ENCODE measurements at places on chromosomes 16 and 17. TPM values are rescaled to one million over a fixed set of nuclear protein-coding genes. Genes with fewer than 3 reads are reported as not detected.

DNA sequence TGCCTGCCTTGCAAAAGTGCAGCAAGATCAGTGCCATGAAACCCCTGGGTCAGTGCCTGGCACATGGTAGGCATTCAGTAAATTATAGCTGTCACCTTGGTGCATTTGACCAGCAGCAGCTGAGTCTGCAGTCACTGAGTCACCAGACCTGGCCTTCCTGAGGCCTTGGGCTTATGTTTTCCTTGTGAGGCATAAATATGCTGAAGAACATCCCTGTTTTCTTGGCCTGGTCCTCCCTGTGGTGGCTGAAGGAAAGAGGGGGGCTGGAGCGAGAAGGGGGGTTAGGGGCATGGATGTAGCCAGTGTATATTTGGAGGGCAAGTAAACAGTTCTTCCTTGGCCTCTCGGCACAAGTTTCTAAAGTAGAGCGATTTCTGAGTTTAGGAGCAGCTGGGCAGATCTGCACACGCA lies 26.5 kb downstream of the EPN2 start:
- DNase-seq: no peak

DNA sequence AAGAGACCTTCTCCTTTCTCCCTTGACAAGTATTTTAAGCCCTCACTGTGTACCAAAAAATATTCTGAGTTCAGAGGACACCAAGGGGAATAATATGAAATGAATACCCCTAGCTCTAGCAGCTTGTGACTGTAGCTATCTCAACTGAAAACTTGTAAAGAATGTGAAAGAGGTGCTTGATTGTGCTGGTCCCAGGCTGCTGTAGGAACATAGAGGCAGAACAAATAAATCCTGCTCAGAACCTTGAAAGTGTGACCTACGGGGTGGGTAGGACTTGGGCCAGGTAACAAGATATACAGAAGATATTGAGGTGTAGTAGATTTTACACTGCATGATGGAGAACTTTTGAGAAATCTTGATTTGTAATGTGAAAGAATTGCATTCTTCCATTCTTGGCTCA lies 606.8 kb downstream of the TOX3 start:
- no peak for DNase-seq

GRCh38 chr17:42221886-42222745 lies 27.8 kb upstream of the GHDC start:
- DNase-seq: no peak

- DNase-seq: peak; percentile 52
Measured at GRCh38 chr17:42329025-42329976, 41.0 kb downstream of the STAT5A start.

DNA sequence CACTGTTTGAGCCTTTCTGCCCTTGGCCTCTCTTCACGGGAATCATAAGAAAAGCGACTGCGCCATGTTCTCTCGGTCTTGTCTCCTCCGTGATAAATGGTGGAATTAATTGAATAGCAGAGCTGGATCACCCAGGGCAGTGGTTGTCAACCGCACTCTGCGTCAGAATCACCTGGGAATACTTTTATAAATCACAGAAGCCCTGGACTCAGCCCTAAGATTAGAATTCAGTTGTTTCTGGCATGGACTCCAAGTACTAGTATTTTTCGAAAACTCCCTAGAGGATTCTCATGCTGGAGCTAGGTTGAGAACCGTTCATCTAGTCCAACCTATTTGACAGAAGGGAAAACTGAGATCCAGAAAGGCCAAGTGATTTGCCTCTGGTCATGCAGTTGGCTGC lies 64.1 kb downstream of the SPACA3 start:
- no peak for DNase-seq

The TMEM114 gene
- not detected for polyA plus RNA-seq

DNA sequence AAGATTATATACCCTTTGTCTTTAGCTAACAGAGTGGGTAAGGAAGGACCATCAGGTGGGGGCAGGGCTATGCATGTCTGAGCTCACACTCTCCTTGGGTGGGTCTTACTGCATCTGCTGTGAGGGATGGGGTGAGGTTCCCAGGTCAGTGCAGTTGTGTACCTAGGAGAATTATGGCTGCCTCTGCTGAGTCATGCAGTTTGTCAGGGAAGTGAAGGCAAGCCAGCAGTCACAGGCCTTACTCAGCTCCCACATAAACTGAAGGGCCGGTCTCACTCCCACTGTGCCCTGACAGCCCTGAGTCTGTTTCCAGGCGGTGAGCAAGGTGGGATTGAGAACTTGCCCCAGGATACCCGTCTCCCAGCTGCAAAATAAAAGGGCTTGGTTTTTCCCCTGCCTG lies 328.6 kb downstream of the MAP2K6 start:
- no peak for DNase-seq

- no peak for DNase-seq
Measured at GRCh38 chr16:27690608-27691007, 140.7 kb downstream of the KATNIP start.

DNA sequence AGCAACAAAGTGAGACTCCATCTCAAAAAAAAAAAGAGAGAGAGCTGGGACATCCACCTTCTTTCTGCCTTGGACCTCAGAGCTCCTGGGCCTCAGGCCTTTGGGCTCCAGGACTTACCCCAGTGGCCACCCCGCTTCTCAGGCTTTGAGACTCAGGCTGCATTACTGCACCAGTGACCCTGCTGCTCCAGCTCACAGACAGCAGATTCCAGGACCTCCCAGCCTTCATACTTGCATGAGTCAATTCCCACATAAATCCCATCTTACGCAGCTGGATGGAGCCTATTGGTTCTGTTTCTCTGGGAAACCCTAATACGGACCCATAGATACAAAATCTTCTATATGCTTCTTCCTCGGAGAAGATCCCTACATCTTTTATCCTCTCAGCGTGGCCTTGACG lies 2.1 kb upstream of the CEP295NL start:
- DNase-seq: no peak

The MYH2 gene
- polyA plus RNA-seq: 0.34 TPM

- DNase-seq: no peak
Measured at GRCh38 chr16:28835864-28836760, 10.0 kb downstream of the TUFM start.

Data from BJ (cell line).